ENCODE measurements at places on chromosomes 12 and 14. TPM values are rescaled to one million over a fixed set of nuclear protein-coding genes. Genes with fewer than 3 reads are reported as not detected.
A peak's percentile ranks its signal among the peaks of the same experiment; 100 is the strongest.

INHBC gene
- not detected for total RNA-seq

GRCh38 chr12:53996240-53997203 lies 3.4 kb upstream of the HOXC9 start:
- no peak for DNase-seq

PPP4R4 gene
- total RNA-seq, result 0.19 TPM

DNA sequence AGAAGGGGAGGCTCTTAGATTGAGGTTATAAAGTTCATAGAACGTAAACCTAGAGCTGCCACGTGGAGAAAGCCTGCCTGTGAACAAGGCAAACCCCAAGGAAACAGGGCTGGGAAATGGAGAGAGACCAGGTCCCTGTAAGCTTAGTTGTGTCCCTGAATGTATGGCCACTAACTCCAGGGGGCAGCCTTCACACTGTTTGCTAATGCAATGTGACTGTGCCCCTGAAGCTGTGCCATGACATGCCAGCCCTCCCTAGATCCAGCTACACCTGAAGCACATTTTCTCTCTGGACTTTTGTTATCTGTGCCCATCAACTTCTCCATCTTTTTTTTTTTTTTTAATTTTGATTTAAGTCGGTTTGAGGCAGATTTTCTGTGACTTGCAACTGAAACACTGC lies 60.6 kb upstream of the TMCC3 start:
- peak; percentile 22 for DNase-seq

- DNase-seq, result peak; percentile 32
These were observed 19.5 kb upstream of the HAL start for GRCh38 chr12:96015672-96016071.

AJUBA gene
- 78.4 TPM for total RNA-seq

FAM181A gene
- total RNA-seq, result not detected

- DNase-seq, result peak; percentile 9
These were observed 390 bp downstream of the BRAP start for GRCh38 chr12:111685322-111685810.

GRCh38 chr14:52081964-52082363 lies 13.1 kb upstream of the NID2 start:
- DNase-seq, result no peak

CPM gene
- 20.5 TPM for total RNA-seq

DNA sequence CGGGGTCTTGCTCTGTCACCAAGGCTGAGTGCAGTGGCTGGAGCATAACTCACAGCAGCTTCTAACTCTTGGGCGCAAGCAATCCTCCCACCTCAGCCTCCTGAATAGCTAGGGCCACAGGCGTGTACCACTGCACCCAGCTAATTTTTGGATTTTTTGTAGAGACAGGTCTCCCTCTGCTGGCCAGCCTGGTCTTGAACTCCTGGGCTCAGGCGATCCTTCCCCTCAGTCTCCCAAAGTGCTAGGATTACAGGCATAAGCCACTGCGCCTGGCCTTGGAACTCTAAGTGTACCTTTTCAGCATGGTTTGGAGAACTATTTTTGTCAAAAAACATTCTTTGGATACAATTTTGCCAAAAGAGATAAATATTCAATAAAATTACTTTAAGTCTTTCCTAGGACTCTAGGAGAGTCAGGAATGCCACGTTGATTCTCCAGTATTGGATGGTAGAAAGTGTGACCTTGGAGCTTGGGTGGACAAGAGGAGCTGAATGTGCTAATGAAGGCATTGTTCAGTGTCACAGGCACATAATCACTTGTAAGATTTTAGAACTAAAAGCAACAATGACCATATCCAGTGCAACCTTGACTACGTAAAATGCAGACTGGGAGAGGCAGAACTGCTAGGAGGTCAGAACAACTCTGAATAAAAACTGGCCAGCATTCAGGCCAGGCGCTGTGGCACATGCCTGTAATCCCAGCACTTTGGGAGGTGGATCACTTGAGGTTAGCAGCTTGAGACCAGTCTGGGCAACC lies 2.8 kb downstream of the SRSF9 start:
- peak; percentile 42 for DNase-seq
